ENCODE measurements at places on chromosomes 3 and 15. TPM values are rescaled to one million over a fixed set of nuclear protein-coding genes. Genes with fewer than 3 reads are reported as not detected.

GRCh38 chr3:52126036-52126435, 28.2 kb downstream of the POC1A start:
- no peak for DNase-seq

GRCh38 chr3:49718858-49719213, 648 bp downstream of the AMIGO3 start:
- DNase-seq: no peak

DNA sequence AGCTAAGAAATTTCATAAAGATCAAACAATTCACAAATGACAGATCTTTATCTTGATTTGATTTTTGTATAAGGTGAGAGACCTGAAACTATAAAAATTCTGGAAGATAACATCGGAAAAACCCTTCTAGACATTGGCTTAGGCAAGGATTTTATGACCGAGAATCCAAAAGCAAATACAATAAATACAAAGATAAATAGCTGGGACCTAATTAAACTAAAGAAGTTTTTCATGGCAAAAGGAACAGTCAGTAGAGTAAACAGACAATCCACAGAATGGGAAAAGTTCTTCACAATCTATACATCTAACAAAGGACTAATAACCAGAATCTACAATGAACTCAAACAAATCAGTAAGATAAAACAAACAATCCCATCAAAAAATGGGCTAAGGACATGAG, 116.9 kb upstream of the BCHE start:
- DNase-seq: no peak

- DNase-seq: no peak
These were observed 94.9 kb downstream of the MFSD1 start for GRCh38 chr3:158896729-158897128.

Gene HRG
- total RNA-seq: not detected

DNA sequence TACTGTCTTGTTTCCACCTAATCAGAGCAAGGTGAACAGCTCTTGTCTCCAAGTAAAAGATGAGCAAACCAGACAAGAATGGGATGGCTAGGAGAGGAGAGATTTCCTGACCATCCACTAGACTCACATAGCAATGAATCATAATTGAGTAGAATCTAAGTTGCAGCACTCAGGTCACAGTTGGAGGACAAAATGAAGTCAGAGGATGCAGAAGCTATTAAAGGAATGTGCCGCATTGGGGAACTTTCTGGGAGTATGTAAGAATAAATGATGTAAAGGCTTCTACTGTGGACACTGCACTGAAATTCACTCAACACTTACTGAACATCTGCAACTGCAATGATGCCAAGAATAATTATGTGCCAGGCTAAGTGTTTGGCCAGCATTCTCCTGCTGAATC, 217.4 kb upstream of the WNT5A start:
- DNase-seq: no peak

Gene CX3CR1
- total RNA-seq: 0.28 TPM

GRCh38 chr3:80993241-80993945, 768.1 kb downstream of the GBE1 start:
- no peak for DNase-seq

- no peak for DNase-seq
These were observed 41.4 kb downstream of the CD200 start for GRCh38 chr3:112374333-112374734.

Gene NTRK3
- 87.3 TPM for total RNA-seq

DNA sequence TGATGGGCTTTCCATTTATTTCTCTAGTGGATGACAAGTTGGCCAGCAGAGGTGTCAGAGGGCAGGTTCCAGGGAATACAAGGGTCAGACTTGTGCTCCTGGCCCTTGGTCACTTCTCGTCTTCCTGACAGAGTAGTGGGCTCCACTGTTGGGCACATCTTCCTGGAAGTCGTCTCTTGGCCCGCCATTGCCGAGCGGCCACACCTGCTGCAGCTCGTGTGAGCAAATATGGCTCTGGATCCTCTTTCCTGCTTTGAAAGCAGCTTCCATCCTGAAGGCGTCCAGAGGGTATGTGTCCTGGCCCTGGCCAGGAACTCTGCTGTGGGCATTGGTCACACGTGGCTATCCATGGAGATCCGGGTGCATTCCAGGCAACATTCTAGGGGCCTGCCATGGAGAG, 100.2 kb downstream of the SNRPN start:
- no peak for DNase-seq

DNA sequence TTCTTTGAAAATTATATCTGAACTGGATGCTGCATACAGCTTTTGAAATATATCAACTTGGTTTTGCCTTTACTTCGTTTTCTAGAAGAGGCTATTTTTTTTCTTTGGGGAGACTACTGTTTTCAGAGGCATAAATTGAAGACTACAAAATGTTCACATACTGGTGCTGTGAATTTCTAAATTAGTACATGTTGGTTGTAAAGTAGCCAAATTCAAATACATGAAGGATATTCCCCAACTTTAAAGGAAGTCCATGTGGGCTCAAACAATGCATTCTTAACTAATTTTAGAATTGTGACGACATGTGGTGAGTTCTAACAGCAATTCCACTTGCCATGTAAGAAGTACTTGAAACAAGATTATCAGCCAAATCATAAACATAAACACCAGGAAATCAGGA, 295.7 kb downstream of the TUSC7 start:
- no peak for DNase-seq

GRCh38 chr3:58272891-58273290, 33.2 kb upstream of the RPP14 start:
- DNase-seq: no peak

GRCh38 chr3:122824465-122825381, 29.9 kb downstream of the SLC49A4 start:
- DNase-seq: no peak

- DNase-seq: no peak
These were observed 144.3 kb downstream of the KCNMB2 start for GRCh38 chr3:178680489-178680888.

- no peak for DNase-seq
These were observed 29.4 kb upstream of the ALDH1L1 start for GRCh38 chr3:126209741-126210140.

GRCh38 chr15:80789796-80790195, 10.6 kb downstream of the CEMIP start:
- DNase-seq: no peak

Gene LRRC2
- under 0.01 TPM for total RNA-seq

DNA sequence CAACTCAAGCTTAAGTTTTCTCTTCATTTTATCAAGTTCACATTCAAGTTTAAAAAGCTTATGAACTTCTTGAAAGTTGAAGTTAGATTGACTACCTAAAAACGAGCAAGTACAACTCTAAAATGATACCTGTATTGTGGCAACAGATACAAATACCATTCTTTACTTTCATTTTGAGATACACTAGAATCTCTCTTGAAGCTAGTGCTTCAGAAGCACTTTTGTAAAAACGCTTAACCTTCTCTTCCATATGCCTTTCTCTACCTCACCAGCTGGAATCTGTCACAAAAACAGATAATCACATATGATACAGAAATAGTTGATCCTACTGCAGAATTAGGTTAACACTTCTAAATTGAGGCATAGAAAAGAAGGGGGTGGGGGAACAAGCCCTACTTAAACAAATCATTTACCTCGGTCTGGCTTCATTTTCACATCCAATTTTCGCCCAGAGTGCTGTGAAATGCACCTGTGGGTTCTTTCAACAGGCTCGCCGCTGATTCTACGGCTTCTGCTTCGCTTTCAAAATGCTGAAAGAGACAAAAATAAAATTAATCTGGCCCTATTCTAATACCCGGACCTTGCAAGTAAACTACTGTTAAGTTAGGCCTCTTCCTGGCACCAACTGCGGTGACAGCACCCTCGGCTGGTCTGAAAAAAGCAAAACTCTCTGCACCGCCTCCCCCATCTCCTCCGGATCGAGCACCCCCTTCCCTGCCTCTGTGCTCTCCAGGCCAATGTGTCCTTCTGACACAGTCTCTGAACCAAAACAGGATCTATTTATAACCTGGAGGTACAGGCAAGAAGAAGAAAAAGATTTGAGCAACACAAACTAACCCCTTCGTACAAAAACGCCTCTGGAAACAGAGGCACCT, 1.4 kb downstream of the ATOSA start:
- peak; percentile 8 for DNase-seq
